ENCODE measurements at places on chromosomes 2 and 18. TPM values are rescaled to one million over a fixed set of nuclear protein-coding genes. Genes with fewer than 3 reads are reported as not detected.

TTR gene
- not detected for total RNA-seq

PAX8 gene
- 1.3 TPM for total RNA-seq

TMEFF2 gene
- not detected for total RNA-seq

RUFY4 gene
- not detected for total RNA-seq

MALT1 gene
- 85.1 TPM for total RNA-seq

WDR33 gene
- 35.4 TPM for total RNA-seq

EN1 gene
- under 0.01 TPM for total RNA-seq

CIB4 gene
- not detected for total RNA-seq

ECEL1 gene
- not detected for total RNA-seq

ZNF396 gene
- 1.3 TPM for total RNA-seq

HNRNPA3 gene
- total RNA-seq: 38.0 TPM

CCDC150 gene
- total RNA-seq: 8.7 TPM

UGT1A3 gene
- total RNA-seq: not detected

GREB1L gene
- 25.0 TPM for total RNA-seq

GPR45 gene
- total RNA-seq: not detected

CD8B2 gene
- total RNA-seq: not detected

EMX1 gene
- not detected for total RNA-seq

NMS gene
- not detected for total RNA-seq

NT5C1B gene
- not detected for total RNA-seq

RAMP1 gene
- 35.0 TPM for total RNA-seq

SLC8A1 gene
- 98.9 TPM for total RNA-seq

TACR1 gene
- not detected for total RNA-seq

LRP2 gene
- total RNA-seq: under 0.01 TPM

TANC1 gene
- total RNA-seq: 49.9 TPM

SERPINB4 gene
- not detected for total RNA-seq

ASB18 gene
- total RNA-seq: not detected

IL18R1 gene
- total RNA-seq: 0.64 TPM

CHRNG gene
- not detected for total RNA-seq

SATB2 gene
- total RNA-seq: 15.1 TPM

SEMA4C gene
- 22.5 TPM for total RNA-seq

INPP5D gene
- total RNA-seq: under 0.01 TPM

CAPN13 gene
- total RNA-seq: not detected

Measured in fibroblast of villous mesenchyme (primary cell).